ENCODE measurements at places on chromosomes 7 and 10.

GRCh38 chr10:46235705-46236545 lies 50.9 kb upstream of the ANTXRL start:
- no peak for DNase-seq

DNA sequence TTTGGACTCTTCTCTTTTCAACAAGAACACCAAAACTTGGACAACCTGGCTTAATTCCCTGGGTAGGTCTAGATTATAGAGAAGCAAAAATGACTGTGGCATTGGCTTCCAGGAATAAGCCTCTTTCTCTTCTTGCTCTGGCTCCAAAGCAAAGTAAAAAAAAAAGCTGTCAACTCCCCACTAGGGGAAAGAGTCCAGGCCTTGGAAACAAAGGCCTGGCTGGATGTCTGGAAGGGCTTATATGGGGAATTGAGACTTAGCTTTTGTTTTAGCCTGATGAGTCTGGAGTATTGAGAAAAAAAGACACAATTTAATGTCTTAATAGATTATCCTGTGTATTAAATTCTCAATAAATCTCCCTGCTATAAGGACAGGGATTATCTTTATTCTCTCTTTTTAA lies 300.6 kb downstream of the SORCS3 start:
- DNase-seq = no peak

- no peak for DNase-seq
Observed at GRCh38 chr7:27062946-27063345, 32.9 kb downstream of the HOXA1 start.

- DNase-seq = no peak
Observed at GRCh38 chr7:122842971-122843370, 43.3 kb downstream of the CADPS2 start.

Data from CD4-positive, alpha-beta T cell treated with Interleukin-4 for 1 hour (primary cell).